Stimulated activated CD4-positive, alpha-beta T cell treated with anti-CD3 and anti-CD28 coated beads, Interleukin-1b, Interleukin-23, amount 100 ng/mL, for 4 hours (primary cell): ENCODE measurements at places on chromosomes 3 and 15.

- DNase-seq: no peak
These were observed 122.5 kb upstream of the SPRED1 start for GRCh38 chr15:38130205-38130567.

- no peak for DNase-seq
These were observed 200.4 kb downstream of the WNT5A start for GRCh38 chr3:55286693-55287092.

DNA sequence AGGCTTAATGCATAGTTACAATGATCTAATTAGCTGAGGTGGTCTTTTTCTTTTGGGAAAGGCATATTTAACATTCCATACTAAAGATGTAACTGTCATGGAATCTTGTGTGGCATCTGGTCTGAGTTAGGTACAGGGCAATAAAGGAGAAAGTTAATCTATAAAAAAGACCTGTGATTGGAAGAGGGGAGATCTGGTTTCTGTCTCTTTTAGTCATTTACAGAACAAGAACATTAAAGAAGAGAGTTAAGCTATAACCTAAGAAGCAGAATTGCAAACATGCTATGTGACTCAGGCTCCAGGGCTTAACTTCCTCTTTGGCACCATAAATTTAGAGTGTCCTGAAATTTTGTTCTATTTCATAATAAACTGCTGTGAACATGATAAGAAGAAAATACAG, 47.2 kb upstream of the MME start:
- DNase-seq: no peak

GRCh38 chr15:28984421-28985315, 98.9 kb downstream of the APBA2 start:
- DNase-seq: no peak

DNA sequence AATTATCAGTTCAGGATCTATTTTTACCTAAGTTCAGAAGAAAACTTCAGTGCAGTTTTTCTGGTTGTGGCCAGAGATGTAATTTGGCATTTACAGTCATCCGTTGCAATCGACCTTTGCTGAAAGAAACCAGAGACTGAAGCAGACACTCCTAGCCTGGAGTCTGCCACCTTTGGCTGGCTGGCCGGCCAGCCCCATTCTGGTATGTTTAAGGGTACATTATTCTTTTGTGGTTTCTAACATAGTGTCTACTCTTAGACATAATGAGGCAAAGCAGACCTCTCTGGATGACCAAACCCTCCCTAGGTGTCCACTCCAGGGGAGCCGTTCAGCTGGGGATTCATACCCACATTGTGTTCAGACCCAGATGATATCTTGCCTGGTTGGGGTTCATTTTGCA, 275.9 kb upstream of the TPM1 start:
- DNase-seq: no peak

DNA sequence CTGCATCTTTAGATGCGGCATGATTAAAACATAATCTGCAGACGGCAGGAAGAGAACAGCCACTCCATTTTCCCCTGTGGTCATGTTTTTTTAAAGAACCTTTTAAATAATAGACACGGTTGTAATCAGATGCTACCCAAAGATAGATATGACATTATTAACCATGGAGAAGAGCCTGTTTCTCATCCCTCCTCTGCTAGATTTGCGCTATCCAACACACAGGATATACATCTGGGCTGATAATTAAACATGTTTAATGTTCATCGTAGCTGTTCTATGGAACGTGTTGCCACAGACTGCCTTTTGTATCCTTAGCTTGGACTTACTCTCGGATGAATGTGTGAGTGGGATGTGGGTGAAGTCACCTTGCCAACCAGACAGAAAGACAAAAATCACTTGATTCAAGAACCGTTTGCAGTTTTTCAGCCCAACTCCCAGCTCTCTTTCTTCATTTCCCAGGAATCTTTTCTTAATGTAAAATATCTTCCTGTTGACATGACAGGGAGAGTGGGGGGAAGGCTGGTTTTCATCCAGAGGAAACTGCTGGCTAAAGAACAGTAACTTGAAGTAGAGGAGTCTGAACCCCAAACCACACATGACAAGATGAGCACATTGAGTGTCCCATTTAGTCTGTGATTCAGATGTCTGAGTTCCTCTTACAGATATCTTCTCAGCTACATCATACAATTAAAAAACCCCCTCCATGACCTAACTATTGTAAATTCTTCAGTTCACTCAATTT, 118.6 kb upstream of the PRICKLE2 start:
- no peak for DNase-seq

GRCh38 chr3:32456429-32457130, 46.1 kb downstream of the CMTM6 start:
- DNase-seq: no peak

GRCh38 chr3:170651260-170651845, 65.5 kb upstream of the SLC7A14 start:
- DNase-seq: no peak

DNA sequence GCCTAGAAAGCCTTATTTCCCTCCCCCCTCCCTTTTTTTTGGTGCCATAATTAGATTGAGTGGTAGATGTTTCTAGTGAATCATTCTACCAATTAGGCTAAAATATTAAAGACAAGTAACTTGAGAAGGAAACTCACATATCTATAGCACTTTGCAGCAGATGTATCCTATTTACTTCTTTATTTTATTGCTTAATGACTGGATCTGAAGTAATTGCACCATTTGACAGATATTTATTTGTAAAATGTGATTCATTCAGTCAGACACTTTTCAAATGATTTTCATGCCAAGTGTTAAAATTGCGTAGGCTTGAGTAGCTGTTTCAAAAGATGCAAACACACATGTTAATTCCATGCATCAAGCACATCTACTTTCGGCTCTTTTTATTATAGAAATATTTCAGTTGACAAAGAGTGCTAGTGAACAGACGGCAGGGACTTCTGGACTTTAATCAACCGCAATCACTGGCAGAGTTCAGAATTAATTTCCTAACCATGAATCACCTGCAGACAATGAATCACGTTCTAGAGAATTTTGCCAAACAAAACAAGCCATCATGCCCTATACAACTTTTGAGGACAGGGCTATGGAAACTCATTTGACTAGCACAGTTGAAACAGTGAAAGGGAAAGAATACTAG, 636.8 kb downstream of the MECOM start:
- no peak for DNase-seq

DNA sequence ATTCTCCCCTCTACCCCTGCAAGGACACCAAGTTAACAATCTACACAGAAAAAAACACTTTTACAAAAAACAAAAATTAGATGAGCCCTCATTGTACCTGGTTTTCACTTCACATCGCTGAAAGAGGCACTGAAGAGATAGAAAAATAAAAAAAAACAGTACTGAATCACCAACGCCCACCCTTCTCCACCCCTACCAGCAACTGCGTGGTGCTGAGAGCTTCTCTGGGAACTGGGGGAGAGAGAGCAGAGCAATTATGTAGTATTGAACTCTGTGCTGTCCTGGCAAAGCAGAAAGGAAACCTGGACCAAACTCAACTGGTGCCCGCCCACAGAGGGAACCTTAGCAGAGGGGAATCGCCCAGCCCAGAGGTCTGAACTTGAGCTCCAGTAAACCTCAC, 44.6 kb downstream of the WDR49 start:
- no peak for DNase-seq
